ENCODE measurements at places on chromosomes 4 and X.

DNA sequence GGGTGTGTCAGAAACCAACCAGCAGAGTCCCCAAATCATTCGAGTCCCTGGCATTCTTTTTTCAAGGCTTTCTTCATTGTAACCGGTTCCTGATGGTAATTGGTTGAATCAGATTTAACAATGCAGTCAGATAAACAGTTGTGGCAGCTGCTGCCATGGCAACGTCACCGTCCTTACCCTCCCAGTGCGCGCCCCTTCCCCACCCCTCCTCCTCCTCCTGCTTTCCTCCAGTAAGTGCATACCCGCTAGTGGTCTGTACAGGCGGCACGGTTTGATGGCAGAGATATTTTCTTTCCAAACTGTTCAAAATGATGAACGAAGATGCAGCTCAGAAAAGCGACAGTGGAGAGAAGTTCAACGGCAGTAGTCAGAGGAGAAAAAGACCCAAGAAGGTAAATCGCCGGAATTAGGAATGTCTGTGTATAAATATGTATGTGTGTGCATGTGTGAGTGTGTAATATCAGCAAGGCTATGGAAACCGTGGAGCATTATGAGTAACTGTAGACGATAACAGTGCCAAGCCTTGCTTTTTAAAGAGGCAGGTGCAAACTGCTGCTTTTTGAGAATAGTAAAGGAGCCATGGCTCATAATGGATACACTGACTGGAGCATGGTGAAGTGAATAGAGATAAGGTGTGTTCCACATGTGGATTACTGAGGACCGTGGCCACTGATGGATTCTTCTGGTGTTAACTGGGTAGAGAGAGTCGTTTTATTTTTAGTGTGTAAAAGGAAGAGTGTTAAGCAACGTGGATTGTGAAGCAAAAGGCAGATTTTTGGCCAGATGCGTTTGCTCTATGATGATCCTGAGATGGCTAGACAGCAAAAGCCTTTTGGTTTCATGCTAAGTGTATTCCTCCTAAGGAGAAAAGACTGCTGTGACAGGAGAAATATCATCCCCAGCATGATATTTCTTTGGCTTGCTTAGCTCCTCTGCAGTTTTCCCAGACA, at the start of gene ANK2:
Gene ANK2 (plus strand): TSS at position 233 of the 950 bp plus-strand sequence. CDS start 76 bp downstream, at position 309.
- DNase-seq = no peak

DNA sequence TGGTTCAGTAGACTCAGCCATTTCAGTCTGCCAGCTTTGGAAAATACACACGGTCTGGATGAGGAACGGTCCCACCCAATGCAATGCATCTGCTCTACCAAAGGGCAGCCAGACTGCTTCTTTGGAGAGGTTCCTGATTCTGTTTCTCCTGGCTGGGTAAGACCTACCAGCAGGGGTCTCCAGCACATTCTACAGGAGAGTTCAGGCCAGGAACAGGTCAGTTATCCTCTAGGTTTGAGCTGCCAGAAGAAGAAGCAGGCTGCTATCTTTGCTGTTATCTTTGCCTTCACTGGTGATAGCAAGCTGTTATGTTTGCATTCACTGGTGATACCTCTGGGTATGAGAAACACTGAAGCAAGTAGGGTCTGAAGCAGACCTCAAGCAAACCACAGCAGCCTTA, 45.5 kb upstream of the PBDC1 start:
- no peak for DNase-seq

DNA sequence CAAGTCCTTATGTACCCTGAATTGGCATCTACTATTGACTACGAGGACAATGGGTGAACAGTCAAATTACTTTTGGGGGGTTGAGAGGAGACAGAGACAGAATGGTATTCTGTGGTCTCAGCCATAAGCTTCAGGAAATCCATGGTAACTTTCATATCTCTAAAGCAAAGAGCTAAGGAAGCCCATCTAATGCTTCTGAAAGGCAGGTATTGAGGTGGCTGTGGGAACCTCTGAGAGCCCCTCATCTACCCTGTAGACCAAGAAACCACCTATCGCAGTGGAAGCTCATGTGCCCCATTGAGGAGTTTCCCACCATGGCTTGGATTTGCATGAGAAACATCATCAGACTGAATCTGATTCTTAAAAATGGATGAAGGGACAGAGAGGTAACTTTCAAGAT, 23.1 kb upstream of the BMP2K start:
- no peak for DNase-seq

GRCh38 chr4:86243750-86244149, 116.1 kb downstream of the MAPK10 start:
- DNase-seq = no peak

All from foreskin fibroblast (primary cell).